ENCODE measurements at places on chromosomes 4 and X.

GRCh38 chr4:187415231-187415630, 580.3 kb upstream of the ZFP42 start:
- no peak for DNase-seq

DNA sequence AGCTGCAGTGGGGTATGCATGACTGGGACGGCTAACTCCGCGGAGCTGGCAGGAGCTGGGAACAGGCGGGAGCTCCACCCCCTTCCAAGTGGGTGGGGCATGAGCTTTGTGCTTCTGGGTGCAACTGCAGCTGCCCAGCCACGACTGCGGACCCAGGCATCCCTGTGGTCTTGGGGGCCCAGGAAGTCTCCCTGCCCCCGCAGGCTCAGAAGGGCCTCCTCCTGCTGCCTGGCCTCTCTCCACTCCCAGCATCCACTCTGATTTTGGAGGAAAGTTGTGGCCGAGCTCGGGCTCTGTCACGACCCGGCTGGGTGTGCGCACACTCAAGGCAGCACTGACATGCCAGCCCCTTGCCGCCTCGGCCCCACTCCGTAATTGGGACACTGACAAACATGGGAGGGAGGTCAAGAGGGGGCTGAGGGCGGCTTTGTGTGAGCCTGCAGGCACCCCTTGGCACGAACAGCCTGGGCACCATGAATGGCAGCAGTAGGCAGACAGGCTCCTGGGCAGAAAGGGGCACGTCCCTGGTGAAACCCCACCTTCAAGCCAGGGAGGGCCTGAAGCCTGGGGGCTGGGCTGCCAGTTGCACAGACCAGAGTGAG, 822.6 kb downstream of the GLUD2 start:
- DNase-seq, result no peak

GRCh38 chr4:75654905-75655304, 18.3 kb downstream of the G3BP2 start:
- no peak for DNase-seq

DNA sequence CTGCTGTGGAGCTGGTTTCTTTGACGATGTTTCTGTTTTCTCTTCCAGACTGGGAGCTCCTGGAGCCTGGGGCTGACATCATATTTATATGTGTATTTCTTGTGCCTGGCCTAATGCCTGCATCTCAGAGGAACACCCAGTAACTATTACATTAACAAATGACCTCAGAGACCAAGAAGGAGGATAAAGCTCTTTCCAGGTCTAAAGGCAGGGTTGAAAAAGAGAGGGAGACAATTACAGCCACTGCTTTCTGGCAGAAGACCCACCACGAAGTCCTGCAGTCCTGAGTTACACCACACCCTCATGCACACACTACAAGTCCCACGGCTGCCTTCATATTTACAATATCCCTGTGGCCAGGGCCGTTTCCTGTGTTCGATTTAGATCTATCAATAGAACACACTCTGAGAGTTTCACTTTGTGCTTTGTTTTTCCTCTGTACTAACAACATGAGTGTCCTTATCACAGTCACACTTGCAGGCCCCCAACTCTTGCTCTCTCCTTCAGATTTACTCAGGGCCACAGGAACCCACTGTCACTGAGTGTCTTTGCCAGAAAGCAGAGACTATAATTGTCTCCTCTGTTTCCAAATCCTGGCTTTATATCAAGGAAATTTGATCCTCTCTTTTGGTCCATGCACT, 535.5 kb downstream of the MID1IP1 start:
- DNase-seq, result no peak

DNA sequence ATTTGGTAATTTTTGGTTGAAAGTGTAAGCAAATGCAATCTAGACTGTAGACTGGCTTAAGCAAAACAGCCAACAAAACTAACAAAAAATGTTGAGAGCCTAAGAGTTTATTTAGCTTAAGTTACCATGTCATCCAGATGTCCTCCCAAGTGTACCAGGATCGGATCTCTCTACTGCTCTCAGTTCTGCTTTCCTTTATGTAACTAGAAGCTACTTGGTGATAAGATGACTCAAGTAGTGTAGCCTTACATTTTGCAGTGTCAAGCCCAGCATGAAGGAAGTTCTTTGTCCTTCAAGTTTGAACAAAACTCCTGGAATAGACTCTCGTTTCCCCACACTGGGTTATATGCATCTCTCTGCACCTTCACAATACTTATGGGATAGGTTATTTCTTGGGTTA, 1500.0 kb downstream of the STIM2 start:
- DNase-seq, result no peak

DNA sequence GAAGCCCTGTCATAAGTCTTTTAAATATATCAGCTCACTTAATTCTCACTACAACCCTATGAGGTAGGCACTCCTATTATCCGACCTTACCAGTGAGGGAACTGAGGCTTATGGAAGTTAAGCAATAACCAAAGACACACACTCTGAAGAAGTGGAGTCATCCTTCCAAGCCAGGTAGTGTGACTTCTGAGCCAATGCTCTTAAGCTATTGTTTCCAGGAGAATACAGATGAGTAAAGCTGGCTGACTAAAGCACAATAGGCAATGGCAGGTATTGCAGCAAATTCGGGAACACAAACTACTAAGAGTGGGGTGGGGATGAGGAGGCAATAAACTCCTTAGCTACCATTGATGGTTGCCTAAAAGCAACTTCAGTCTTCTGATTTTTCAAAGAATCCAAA, 81.8 kb upstream of the KIT start:
- DNase-seq, result no peak

DNA sequence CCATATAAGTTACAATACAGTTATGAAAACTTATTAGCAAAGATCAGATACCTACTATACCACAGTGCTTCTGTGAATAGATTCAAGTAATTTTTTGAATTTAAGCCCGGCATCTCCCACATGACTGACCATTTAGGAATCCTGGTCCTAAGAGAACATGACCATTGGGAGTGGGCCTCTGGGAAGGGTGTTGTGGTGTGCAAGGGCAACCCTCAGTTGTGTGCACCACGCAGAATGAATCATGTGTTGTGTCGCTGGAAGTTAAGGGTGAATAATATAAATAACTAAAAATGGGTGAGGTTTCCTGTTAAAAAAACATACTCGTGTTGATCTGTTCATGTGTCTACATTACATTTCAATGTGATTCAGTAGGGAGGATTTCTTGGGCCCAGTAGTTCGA, 15.5 kb downstream of the CPE start:
- DNase-seq, result no peak

DNA sequence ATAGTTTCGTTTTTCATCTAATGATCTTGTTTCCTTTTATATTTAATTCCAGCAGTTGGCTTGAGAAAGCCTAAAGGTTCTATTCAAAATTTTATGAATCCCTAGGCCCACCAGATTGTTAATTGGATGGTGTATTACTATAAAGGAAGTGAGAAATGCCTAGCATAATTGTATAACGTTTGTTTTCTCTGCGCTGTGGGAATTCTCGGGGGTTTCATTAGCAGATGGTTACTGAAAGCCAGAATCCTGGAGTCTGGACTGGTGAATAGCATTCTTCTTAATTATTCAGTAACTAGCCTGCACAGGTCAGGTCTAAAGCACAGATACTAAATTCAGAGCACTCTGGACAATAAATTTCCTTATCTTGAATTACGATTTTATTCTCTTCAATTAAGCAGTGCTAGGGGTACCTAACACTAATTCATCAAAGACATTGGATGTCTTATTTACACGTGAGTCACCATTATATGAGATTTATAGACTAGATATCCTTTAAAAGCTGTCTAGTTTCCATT, 459.4 kb downstream of the DTHD1 start:
- no peak for DNase-seq

DNA sequence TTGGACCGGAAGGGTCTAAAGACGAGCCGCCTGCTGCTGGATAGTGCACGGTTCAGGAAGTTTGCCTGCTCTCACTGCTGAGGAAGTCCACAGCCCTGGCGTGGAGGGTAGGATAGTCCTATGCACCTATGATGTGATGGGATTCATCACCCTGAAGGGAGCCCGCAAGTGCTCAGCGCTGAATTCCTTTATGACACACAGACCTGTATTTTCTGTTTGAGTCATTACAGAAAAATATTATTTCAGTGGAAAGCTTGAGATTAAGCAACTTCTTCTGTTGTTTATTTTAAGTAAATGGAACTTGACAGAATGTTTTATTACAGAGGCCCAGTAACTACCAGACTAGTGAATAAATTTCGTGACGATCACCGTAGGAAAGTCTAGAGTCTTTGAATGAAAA, 123.2 kb downstream of the TRIML1 start:
- DNase-seq, result no peak

- DNase-seq, result no peak
Measured at GRCh38 chr4:82256718-82257117, 117.1 kb downstream of the HNRNPD start.

GRCh38 chrX:136209016-136209738, 42.0 kb downstream of the MAP7D3 start:
- DNase-seq, result no peak

- DNase-seq, result no peak
Measured at GRCh38 chrX:26889574-26889973, 573.6 kb downstream of the PPP4R3C start.

DNA sequence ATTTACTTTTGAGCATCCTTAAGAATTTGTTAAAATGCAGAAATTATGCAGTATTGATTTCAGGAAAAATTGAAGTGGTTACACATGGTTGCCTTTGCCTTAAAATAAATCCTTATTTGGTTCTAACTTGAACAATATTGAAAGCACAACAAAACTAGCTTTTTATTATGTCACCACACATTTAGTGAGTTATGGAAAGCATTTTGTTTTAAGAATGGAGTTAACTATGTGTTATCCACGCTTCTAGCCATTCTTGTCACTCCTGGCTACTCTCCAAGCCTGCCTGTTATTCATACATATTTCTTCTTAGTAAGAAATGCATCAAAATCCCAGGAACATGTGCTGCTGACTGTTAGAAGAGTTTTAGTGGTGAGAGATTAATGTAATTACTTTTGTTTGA, 73.9 kb downstream of the FAT4 start:
- no peak for DNase-seq

DNA sequence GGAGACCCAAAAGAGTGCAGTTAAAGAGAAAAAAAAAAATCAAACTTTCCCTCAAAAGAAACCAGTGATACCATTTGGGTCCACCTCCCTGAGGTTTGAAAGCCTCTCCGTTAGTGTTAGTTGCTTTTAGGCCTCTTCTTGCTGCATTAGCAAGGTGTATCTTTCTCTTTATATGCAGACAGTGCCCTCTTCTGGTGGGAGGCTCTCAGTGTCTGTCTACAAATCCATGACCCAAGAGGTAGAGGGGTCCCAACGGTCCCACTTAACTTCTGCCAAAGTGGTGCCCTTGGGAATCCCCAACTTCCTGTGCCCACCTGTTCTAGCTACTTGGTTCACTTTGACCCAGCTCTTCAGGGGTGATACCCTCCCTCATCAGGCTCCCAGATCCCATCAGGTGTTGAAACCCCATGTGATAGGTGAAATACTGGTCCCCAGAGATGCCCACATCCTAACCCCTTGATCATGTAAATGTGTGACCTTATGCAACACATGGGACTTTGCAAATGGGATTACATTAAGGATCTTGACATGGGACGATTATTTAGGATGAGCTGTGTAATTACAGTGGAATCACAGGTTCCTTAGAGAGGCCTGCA, 63.7 kb upstream of the CD99 start:
- DNase-seq, result no peak

DNA sequence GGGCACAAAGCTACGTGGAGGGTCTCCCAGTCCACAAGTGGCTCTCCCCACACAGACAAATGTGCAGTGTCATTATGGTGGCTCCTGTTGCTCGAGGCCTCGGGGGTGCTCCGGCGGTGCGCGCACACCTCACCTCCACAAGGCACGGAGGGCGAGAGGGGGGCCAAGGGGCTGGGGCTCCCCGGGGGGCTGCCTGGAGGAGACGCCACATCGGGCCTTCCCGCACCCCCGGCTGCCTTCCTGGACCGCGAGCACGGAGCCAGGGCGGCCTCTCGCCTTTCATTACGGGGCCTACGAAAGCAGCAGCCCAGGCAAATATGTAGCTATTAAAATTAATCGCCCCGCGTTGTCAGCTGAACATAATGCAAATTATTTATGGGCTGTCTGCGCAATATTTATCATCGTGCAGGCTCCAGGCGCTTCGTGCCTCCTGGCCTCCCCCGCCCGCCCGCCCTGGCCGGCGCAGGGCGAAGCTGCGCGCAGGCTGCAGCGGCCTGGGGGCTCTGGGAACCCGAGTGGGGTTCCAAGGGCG, 70.8 kb upstream of the BCOR start:
- DNase-seq, result no peak

- no peak for DNase-seq
Measured at GRCh38 chrX:134949271-134949670, 41.5 kb upstream of the SMIM10 start.

DNA sequence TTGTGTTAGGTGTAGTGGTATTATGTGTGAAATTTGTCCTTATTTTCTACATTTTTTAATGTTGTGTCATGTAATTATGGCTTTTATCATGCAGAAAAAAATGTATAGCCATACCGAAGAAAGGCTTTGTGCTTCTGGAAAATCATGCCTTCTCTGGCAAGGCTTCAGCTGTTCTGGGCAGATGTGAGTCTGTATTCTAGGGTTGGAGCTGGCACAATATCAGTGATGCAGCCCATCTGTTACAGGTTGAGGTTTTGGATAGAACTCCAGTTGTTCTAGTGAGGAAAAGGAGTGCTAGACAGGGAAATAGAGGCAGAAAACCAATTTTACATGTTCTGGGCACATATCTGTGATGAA, 44.8 kb upstream of the PRSS12 start:
- no peak for DNase-seq

GRCh38 chr4:165783626-165784025, 89.4 kb upstream of the TLL1 start:
- no peak for DNase-seq

- no peak for DNase-seq
Measured at GRCh38 chr4:181939199-181939945, 303.8 kb upstream of the TENM3 start.

DNA sequence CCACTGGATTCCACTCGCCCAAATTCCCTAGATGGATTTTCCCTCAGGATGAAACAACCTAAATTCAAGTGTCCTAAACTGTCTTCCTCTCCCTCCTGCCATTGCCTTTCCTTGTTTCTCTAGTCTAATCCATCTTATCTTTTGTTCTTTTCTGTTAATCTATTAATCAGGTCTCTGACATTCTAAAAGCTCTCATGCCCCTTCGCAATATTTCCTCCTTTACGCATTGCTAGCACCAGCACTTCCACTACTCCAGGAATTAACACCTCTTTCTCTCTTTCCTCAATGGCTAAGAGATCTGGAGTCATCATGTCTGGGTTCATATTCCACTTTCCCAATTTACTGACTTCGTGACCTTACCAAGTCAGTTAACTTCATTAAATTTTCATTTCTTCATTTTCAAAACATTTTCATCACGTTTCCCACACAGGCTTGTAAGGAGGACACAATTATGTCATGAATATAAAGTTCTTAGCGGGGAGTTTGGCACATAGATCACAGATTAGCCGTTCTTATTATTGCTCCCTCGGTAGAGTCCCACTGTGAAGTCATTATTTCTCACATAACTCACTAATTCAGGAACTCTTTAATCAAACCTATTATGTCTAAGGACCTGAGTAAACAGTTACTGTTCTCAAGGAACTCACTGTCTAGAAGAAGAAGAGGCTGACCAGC, 45.3 kb downstream of the FAT4 start:
- no peak for DNase-seq

DNA sequence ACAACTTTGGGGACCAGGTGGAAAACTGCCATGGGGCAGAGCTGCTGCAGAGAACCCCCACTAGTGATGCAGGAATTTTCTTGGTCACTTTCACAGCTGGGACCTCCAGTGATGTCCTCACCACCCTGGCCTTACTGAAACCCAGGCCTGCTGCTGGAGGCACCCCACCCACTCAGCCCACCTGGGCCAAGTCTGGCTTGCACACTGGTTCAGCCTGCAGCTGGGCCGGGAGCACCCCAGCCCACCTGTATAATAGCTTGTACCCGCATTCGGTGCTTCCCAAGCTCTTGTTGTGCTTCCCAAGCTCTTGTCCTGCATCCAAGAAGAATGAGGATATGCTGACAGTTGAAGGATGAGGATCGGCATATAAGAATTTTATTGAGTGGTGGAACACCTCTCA, 86.4 kb upstream of the ZMAT1 start:
- DNase-seq, result no peak
